Left kidney (tissue), 8 donors: ENCODE measurements at places on chromosomes 7 and 10. TPM values are rescaled to one million over a fixed set of nuclear protein-coding genes. Genes with fewer than 3 reads are reported as not detected.

GRCh38 chr10:67607472-67607871, 88.5 kb downstream of the CTNNA3 start:
- DNase-seq, result no peak

DNA sequence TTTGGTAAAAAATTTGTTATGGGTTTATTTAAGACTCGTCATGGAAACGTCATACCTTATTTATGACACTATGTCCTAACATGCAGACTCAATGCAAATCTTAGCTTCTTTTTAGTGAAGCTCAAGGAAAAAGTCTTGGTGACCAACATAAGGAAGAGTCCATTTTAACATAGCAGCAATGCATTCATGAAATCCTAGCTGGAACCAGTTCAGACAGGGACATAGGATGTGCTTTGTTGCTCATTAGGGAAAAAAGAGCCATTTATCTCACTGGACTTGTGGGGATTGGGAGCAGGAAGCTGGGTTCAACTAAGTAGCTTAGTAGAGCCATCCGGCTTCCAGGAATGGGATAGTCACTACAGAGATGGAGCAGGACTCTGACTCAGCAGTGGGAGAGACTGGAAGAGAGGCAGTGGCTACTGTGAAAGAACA, 100.7 kb upstream of the DKK1 start:
- DNase-seq, result no peak

DNA sequence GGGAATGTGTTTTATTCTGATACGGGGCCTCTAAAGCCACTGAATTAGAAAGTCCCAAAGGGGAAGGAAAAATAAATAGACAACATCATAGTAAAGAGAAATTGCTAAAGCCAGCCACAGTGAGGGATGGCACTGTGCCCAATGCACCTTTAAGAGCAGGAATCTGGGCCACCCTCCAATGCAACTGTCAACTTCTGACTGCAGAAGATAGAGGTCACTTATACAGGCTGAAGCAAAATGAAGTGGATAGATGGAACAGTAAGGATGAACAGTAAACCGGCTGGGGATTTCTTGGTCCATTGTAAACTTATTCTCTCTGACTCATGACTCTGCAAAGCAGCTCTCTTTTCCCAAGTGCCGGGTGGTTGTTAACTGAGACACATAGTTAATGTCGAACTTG, 54.0 kb upstream of the KCNIP2 start:
- no peak for DNase-seq

- no peak for DNase-seq
These were observed 64.1 kb downstream of the DOCK1 start for GRCh38 chr10:126969310-126969709.

GRCh38 chr7:2807845-2808772, 36.0 kb downstream of the GNA12 start:
- no peak for DNase-seq

DNA sequence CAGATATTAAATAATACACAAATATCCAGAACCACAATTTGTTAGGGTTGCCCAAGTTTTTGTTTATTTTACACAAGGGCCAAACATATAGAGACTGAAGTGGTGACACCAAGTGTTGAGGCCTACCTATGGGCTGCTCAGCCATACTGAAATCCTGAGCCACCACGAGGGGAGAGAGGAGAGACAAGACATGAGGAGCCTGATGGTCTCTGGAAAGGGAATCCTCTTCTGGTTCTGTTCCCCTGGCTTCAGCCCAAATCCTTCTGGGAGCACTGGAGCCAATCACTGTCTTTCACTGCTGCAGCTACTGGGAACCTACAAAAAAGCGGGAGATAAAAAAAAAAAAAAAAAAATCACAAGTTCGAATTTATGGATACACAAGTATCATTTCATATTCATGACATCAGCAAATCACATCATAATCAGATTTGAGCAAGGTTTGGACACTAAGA, 1.9 kb downstream of the SKIDA1 start:
- DNase-seq, result peak; percentile 46

GRCh38 chr7:11956991-11957390, 125.0 kb upstream of the THSD7A start:
- no peak for DNase-seq

Gene MMD2
- not detected for polyA plus RNA-seq

Gene HOXA2
- 13.9 TPM for polyA plus RNA-seq
